ENCODE measurements at places on chromosomes 7 and 10.

- DNase-seq = no peak
These were observed 59.6 kb upstream of the PITRM1 start for GRCh38 chr10:3231951-3232730.

- DNase-seq = no peak
These were observed 5.9 kb downstream of the DUSP5 start for GRCh38 chr10:110503528-110504110.

DNA sequence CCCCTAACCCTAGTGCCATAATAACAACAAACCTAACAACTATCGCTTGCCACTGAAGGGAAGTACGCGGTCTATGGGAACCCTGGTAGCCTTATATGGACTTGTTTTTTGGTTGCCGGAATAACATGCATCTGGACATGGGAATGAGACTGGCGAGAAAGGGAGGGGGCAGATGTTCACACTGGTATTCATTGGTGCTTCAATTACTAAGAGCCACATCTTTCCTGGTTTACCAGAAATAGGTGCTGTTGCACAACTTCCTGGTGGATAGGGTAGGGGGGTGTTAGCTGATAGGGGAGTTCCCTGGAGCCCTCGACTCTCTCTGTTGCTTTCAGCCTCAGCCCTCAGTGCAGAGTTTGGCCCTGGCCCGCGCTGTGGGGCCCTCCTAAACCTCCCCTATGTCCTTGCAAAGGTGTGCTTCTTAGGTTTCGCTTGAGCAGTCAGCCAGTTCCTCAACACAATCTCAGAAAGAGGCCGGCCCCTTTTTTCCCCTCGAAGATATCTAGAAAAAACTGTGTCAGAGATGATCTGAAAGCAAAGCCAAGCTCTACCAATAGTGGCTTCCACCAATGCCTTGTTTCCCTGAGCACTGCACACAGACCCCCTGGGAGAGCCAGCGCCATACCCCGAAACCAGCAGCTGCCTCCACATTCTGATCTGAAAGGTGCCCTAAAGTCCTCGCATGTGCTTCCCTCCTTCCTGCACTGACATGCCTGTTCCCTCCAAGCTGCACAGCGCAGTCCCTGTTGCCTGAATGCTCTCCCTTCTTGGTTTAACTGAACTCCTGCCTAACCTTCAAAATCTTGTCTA lies 13.5 kb downstream of the TBXAS1 start:
- DNase-seq = no peak

GRCh38 chr7:152590481-152590880 lies 85.5 kb downstream of the XRCC2 start:
- DNase-seq = no peak

DNA sequence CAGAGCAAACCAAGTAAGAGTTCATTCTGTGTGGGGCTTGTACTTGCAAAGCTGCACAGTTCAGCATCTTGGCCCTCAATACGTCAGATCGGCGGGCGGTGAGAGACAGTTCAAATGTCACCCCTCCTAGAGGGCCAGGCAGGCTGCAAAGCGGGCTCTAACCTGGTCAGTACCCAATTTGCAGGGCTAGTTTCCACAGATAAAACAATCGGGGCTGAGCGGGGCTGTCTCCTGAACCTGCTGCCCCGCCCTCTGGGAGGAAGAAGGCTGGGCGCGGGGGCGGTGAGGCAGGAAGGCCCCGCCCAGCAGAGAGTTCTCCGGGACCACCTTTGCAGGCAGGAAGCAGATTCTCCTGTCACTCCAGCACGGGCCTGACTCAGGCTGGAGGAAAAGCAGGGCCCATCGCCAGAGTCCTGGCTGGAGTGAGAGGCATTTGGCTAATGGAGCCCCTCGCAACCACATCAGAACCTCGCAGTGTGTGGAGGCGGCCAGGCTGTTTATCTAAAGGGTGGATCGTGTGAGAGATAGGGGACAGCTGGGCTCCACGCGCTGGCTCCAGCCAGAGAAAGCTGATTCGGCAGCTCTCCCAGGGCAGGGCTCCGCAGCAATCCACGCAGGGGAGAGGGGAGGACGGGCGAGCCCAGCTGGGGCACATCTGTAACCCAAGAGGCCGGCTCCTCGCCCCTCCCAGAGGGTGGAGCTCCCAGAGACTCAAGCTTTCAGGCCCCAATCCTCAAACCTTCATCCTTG lies 83.1 kb downstream of the SH3PXD2A start:
- peak; percentile 68 for DNase-seq

GRCh38 chr10:77801474-77802161 lies 124.9 kb downstream of the DLG5 start:
- no peak for DNase-seq

DNA sequence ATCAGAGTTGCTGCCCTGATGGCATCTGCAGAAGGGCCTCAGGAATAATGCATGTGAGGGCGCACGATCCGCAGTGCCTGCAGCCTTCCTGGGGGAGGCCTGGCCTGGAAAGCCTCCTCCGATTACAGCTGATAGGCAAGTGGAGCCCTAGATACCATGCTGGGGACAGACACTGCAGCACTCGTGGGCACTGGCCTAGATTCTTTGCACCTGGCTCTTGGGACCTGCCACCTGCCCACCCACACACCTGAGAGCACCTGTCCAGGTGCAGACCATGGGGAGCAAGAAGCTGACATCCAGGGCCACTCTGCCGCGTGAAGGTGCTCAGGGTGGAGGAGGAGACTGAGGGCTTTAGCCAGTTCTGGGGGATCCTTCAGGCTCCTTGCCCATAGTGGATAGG lies 14.8 kb downstream of the YKT6 start:
- DNase-seq = no peak

- DNase-seq = no peak
These were observed 91.2 kb upstream of the PARD3 start for GRCh38 chr10:34906067-34906965.

DNA sequence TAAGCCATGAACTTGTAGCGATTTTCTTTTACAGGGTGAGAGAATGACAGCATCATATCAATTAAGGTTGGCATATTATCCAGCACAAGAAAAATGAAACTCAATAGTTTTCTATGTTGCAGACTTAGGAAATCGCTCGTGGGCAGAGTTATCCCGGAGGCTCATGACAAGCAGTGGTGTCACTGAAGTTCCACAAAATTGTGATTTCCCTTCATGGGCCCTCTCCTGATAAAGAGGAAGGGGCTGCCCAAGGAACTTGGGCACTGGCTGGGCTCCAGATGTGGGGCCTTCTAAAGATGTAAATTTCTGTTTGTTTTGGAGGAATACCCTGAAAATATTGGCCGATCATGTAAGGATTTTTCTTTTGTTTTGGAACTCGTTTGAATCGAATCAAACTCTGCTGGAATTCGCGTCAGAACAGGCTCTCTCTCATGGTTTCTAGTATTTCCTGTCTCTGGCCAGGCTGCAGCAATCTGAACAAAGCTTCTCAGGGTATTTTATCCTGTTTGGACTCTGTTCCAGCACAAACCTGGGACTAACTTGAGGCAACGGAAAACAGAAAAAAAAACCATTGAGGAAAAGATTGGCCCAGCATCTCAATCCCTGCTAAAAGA lies 340.6 kb upstream of the NRP1 start:
- DNase-seq = no peak

DNA sequence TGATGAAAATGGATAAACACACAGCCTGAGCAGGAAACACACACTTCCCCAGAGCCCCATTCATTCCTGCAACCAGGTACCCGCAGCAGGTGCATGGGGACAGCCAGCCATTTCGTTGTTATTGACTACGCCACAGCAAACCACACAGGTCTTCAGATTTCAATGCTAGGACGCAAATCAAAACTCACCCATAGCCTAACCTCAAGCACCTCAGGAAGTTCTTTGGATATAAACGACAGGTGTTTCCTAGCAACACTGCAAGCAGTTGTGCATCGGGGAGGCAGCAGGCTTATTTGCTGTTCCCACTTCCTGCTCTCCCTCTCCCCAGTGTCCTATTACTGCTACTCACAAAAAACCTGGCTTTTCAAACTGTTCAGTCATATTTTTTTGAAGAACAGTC lies 176.5 kb upstream of the FRMD4A start:
- DNase-seq = no peak

DNA sequence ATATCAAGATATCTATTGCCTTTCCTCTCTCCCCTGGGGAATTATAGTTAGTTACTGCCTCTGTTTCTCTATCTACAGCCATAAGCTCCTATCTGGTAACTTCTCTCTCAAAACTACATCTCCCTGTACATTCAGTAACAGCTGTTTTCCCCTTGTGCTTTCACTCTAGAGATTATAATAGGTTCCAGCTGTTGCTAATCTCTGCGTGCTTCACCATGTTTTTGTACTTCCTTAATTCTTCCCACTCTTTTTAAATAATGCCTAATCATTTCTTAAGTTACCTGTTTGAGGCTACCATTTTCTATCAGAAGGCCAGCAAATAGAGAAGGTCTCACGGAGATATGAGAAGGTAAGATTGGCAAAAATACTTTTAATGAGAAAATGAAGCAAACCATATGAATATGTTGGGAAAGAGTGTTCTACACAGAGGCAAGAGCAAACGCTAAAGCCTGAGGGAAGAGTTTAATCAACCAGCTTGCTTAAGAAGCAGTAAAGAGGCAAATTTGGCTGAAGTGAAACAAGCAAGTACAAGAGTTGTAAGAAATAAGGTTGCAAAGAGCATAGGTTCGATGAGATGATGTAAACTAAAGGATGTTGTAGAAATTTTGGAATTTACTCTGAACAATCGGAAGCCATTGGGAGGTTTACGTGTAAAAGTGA lies 101.9 kb upstream of the HGF start:
- DNase-seq = peak; percentile 35

DNA sequence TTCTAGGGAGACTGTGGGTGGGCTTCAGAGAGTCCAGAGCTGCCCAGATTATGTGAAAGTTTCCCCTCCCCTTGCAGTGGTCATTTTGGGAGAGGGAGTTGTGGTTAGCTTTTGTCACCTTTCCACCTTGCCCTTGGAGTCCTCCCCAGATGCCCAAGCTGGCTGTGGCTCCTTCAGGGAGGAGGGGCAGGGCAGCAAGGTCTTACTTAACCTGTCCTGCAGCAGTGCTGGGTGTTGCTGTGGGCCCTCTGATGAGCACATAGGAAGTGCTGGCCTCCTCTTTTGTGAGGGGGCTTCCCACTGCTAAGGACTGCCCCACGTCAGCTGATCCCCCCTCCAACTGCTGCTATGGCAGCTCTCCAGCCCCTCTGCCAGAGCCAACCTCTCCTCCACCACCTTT lies 17.6 kb upstream of the AQP1 start:
- DNase-seq = no peak

DNA sequence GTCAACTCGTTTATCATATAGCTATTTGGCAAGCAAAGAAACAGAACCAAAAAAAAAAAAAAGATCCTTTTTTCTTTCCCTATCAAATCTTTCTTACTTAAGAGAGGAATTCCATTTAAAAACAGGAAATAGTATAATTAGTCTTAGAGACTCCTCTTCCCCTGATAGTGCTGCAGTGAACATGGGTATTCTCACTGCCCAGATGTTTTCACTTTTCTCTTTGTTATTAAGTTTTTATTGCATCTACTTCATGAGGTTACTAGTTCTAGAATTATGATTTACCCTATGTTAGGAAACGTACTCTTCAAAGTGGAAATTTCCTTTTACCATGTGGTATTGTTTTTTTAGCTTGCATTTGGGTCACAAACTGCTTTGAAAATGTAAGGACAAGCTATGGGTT lies 8.5 kb downstream of the CASP2 start:
- no peak for DNase-seq

GRCh38 chr7:120931243-120931642 lies 19.3 kb upstream of the ING3 start:
- no peak for DNase-seq

DNA sequence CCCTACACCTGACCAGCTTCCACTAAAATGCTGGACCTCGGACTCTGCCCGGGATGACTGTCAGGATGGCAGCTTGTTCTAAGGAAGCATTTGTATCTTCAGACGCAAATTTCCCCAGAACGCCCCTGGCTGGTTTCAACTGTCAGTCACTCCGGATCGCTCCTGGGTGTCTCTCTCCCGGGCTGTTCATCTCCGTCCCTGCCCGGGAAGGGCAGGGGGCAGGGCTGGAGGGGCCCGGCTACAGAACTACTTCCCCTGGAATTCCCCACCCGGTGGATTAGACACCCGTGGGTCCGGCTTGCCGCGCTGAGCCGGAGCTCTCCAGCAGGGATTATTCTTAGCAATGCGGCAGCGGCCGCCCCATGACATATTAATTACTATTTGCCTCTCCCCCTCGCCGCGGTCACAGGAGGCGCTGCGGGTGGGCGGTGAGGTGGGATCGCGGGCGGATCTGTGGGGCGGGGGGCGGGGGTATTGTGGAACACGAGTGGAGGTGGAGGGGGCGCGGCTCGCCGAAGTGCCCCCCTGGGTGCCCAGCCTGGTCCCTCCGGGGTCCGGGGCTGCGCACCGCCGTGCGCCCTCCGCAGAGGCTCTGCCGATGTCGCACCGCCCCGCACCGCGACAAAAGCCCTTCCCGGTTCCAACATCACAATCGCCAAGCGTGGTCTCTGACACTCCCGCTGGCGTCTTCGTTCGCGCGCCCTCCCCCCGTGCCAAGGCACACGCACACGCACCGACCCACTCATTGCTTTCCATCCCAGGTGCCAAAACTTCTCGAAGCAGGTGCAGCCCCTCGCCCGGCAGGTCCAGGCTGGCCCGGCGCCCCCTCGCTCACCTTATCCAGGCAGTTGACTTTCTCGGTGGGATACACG lies 276.1 kb upstream of the NEBL start:
- DNase-seq = no peak

GRCh38 chr7:123305840-123306375 lies 106.1 kb upstream of the SLC13A1 start:
- no peak for DNase-seq

DNA sequence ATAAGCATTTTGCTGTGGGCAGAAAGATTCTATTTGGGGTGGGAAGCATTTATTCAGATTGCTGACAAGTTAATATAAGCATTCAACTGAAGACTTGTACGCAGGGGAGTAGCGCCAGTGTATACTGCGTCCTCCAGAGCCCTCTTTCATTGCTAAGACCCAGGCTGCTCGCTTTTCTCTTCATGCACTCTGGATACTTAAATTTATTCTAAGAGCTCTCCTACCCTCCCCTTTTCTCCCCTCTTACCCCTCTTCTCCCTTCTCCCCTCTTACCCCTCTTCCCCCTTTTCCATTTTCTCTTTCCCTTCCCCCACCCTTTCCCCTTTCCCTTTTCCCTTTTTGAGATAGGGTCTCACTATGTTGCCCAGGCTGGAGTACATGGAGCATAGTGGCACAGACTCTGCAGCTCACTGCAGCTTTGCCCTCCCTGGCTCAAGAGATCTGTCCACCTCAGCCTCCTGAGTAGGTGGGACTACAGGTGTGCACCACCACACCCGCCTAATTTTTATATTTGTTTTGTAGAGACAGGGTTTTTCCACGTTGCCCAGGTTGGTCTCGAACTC lies 125.8 kb downstream of the CDK14 start:
- no peak for DNase-seq

DNA sequence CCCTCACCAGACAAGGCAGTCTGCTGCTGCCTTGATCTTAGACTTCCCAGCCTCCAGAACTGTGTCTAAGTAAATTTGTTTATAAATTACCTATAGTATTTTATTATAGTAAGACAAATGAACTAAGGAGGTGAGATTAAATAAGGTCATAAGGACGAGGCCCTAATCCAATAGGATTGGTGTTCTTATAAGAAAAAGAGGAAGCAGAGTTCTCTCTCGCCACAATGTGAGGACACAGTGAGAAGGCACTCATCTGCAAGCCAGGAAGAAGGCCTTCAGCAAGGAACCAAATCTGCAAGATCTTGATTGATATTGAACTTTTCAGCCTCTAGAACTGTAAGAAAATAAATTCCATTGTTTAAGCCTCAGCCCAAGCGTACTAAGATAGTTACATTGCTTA lies 6.1 kb upstream of the ZNF438 start:
- DNase-seq = no peak

- DNase-seq = no peak
These were observed 64.0 kb downstream of the MTPAP start for GRCh38 chr10:30284865-30285594.
